Stimulated activated CD4-positive, alpha-beta T cell treated with anti-CD3 and anti-CD28 coated beads, Interleukin-1b, Interleukin-23, amount 100 ng/mL, for 1 hour (primary cell): ENCODE measurements at places on chromosomes 4 and X.

DNA sequence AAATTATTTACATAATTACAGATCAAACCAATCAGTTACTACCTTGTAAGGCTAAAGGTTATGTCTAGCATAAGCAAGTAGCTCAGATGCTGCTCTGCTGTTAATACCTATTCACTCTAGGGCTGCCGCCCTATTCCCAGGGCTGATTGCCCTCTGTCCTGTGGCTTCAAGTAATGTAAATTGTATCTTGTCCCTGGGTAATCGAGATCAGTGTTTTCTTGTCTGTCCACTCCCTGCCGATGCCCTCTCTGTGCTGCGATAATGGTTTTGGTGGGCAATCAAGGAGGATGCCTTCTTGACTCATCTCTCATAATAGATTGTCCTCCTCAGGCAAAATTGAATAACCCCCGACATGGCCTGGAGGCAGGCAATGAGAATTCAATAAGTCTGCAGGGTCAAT, 641.0 kb upstream of the PITX2 start:
- DNase-seq = no peak

GRCh38 chrX:82734140-82734539, 774.0 kb upstream of the POU3F4 start:
- no peak for DNase-seq

GRCh38 chr4:168220893-168221292, 97.7 kb downstream of the DDX60 start:
- DNase-seq = no peak

GRCh38 chr4:101790521-101791181, at the start of gene BANK1:
TSS of gene BANK1 (plus strand) at chr4:101790730. CDS start at chr4:101790881, 151 bp downstream.
- no peak for DNase-seq

DNA sequence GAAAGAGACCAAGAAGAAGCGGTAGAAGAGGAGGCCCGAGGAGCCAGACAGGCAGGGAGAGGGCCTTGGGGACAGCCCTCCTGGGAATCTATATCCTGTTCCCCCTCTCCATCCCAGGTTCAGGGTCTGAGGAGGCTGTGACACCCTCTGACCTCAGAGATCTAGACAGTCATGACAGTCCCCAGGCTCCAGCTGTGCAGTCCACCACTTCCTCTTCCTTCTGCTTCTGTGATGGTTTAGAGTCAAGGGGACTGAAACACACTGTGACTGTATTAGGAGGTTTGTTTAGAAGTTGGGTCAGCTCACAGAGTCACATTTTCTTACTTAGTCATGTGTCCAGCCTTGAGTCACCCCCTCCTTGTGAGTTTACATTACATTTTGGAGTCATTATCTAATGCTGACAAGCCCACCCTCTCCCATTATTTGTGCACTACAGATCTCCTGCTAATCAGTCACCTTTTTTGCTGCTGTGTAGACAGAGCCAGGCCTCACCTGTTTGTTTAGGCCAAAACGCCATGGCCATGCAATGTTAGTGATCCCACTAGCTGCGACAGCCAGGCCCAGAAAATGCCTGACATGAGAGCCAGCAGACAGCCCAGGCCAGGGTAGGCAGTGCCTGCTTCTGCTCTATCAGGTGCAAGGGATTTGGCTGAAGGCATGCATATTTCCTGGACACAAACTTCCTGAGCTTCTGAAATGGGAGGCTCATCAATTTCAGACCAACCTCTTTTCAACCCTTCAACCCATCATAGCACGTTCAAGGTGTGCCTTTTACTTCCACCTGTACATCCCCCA, 26.0 kb downstream of the MANBA start:
- DNase-seq = no peak

GRCh38 chr4:15159477-15160019, 157.3 kb downstream of the CPEB2 start:
- DNase-seq = no peak

DNA sequence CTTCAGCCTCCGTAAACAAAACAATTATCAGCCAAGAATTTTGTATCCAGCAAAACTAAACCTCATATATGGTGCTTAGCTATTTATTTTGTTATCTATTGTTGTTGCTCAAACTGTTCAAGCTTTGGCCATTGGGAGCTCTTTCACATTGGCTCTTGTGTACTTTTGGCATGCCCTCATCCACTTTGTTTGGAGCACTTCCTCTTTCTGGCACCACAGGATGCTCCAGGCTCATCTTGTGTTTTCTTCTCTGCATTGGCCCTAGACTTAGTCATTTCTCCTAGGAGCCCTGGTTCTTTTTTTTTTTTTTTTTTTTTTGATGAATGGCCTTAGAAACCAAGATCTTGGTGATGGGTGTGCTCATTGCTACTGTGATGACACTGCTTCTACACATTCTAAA, 74.5 kb downstream of the DIPK2B start:
- DNase-seq = no peak

DNA sequence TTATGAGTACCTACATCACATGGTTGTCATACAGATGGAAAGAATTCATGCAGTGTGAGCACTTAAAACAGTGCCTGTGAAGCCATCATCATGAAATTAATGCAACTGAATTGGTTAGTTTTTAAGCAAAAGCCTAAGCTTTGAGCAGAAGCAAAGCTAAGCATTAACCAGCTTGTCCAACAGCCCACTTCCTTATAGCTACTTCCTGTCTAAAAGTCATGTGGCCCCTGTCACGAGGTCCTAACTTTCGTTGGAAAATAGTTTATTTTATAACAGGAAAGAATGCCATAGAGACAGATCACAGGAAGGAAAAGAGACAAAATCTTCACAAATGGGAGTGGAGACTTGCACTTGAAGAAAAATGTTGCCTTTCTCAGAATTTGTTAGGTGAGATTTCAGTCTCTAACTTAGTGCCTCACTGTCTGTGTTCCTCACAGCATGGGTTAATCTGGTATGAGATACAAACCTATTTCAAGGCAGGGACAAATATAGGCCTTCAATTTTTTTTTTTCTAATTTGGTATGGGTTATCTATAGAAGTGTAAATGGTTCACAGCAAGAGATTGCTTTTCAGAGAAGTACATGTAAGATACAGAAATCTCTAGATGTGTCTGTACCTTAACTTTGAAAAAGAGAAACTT, 27.7 kb upstream of the VCX start:
- DNase-seq = no peak

DNA sequence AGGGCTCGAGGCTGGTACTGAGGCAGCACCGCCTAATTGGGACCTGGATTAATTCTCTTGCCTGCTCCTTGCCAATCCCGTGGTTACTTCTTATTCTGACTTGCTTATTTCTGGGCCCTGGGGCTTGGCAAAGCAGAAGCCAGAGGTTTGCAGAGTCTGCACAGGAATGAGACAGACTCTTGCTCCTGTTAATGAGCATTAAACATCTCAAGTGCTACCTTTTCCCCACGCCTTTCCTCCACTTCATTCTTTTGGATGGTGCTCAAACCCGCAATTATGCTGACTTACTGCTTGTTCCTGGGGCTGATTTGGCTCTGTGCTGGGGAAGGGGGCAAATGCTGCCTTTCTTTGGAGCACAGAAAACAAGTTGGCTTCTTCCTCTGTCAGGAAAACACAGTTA, 16.5 kb upstream of the STOX2 start:
- DNase-seq = no peak

GRCh38 chr4:89574176-89574575, 262.8 kb downstream of the SNCA start:
- no peak for DNase-seq

- no peak for DNase-seq
Measured at GRCh38 chr4:109302361-109303139, at the start of gene COL25A1. TSS of gene COL25A1 (minus strand) at chr4:109302658.

- DNase-seq = no peak
Measured at GRCh38 chr4:11675051-11675800, 246.5 kb upstream of the HS3ST1 start.

- DNase-seq = no peak
Measured at GRCh38 chrX:10972706-10973105, 138.4 kb upstream of the HCCS start.

DNA sequence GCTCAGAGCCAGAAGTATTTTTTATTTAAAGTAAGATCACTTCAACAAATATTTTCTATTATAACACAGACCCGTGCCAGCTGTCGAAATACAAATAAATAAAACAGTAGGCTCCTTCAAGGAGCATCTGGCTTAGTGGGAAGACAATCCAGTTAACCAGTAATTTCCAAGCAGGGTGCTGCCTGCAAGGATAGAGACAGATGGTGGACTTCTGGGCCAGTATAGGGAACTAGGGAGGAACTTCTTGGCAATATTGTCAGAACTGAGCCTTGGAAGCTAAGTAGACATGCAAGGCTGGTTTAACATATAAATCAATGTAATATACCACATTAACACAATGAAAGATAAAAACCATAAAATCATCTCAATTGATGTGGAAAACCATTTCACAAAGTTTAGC, 17.0 kb upstream of the MTMR1 start:
- no peak for DNase-seq

- DNase-seq = no peak
Measured at GRCh38 chr4:86561256-86561655, 32.9 kb upstream of the PTPN13 start.

DNA sequence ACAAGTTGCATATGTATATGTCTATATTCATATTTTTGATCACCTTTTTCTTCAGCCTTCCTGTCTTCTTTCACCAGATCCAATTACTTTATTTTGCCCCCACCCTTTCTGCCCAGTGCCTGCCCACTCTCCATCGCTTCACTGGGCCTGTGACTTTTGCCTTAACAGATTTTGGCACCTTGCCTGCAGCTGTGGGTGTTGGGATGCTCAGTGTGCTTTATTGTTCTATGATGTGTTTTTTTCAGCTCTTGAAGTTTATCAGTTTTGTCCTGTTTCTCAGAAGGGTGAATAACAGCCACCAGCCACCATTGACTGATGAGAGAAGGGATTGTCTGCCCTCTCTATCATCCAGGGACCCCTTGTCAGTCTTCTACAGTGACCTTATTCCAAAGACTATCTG, 77.2 kb upstream of the GALNT7 start:
- no peak for DNase-seq

DNA sequence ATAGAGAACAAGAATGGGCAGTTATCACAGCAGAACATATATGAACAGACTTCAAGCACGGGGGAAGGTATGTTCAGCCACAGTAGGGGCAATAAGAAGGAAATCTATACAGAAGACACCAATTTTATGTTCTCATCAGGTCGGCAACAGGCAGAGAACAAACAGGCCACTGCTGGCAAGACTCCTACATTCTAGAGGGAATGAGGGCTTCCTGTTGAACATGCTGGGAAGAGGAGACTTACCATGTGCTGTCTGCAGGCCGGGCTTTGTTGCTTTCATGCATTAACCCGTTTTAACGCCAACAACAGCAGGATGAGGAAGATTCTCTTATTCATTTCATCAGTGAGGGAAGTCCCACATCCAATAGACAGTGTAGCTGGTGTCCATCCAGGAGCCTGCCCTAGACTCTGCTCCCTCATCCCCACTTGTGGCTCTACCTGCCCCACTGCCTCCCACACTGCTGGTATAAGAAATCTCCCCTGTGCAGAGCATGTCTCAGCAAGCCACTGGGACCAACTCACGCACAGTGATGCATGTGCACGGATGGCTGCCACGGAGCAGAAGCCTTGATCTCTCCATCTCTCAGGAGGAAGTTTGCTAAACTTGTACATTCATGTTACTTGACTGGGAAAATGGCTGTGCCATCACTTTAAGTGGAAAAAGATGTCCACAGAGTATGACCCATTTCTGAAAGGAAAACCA, 84.5 kb downstream of the ACOX3 start:
- DNase-seq = no peak

GRCh38 chr4:40193016-40193571, 3.7 kb upstream of the RHOH start:
- DNase-seq = no peak

DNA sequence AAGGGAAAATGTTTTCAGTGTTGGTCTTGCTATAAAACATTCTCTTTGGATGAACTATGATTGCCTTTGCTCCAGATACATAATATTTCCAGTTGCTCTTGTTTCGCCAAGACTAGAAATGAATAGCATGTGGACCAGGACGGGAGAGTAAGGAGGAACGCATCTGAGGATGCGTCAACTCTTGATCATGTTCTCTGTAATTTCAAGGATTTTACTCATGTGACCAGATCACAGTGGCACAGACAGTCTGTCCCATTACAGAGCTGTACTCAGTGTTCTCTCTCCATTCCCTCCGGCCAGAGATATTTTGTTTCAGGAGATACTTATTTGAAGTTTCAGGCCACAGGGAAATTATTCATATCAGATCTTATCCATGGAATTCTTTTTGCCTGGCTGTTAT, 266.6 kb downstream of the MID1IP1 start:
- no peak for DNase-seq

DNA sequence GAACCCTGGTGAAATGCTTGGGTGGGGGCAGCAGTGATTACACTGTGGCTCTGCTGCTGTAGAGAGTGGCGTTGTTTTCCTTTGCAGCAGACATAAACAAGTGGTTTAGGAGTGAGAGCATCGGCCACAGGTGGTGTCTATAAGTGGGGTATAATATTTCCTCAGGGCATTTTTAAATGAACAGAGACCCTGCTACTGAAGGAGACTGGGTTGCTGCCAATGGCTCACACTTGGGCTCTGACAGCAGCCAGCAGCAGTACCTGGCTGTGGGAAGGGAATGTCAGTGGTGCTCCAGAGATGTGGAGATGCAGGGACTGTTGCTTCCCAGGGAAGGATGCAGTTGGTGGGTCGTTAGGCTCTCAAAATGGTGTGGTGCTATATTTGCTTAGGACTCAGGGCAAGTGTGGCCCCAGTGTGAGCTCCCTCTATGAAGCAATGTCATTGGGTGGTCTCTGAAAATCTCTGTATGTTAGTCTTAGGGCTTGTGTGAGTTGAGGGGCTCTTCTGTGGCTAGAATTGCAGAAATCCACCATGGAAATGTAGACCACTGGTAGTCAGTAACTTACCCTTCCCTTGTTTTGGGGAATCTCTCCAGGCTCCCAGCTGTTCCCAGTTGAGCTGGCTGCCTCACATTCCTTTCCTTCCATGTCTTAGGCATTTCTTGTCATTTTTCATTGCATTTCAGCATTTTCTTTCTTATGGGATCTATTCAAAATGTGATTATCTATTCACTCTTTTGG, 1023.0 kb upstream of the GRID2 start:
- DNase-seq = no peak

- DNase-seq = no peak
Measured at GRCh38 chr4:113851816-113852215, 90.3 kb upstream of the CAMK2D start.

- no peak for DNase-seq
Measured at GRCh38 chrX:29541038-29541437, 674.3 kb upstream of the MAGEB2 start.

DNA sequence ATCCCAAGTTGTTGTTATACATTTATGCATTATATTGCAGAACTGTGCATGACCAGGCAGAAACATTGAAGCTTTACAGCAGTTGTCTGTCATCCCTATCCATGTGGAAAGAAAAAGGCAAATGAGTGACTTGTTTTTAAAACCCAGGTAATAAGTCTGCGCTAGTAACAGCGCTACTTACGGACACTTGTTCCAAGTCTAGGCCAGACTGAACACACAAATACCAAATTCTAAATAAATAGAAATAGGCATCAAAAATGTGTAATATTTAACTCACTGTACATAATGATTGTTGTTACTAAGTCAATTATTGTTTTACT, 548 bp upstream of the MAML3 start:
- no peak for DNase-seq

DNA sequence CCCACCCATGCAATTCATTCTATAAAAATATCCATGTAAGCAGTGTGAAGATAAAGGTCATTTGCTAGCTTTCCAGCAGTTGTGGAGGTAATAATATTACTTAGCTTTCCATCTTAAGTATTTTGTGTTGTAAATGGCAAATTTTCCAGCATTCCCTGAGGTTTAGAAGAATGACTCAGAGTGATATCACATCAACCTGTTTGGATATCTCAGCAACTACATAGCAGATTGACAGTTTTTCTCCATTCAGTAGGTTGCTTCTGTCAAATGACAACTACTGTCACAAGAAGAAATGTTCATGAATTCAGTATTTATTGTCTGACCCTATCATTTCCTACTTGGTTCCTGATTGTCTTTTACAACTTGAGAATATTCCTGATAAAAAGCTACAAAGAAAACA, 434.9 kb upstream of the GALNTL6 start:
- DNase-seq = no peak
